ENCODE measurements at places on chromosomes 2 and 18.

- DNase-seq, result no peak
Measured at GRCh38 chr18:48011926-48012465, 81.5 kb upstream of the SMAD2 start.

- DNase-seq, result no peak
Measured at GRCh38 chr2:107511970-107512789, 314.5 kb upstream of the RGPD4 start.

- no peak for DNase-seq
Measured at GRCh38 chr2:160022162-160022561, 40.3 kb downstream of the PLA2R1 start.

GRCh38 chr2:144078802-144079724, 440.9 kb downstream of the ZEB2 start:
- no peak for DNase-seq

- no peak for DNase-seq
Measured at GRCh38 chr18:76679259-76679658, 143.1 kb upstream of the ZNF236 start.

All from RPMI7951 (cell line).